ENCODE measurements at places on chromosomes 12 and 14.

- no peak for DNase-seq
Measured at GRCh38 chr12:52232203-52232673, 805 bp upstream of the KRT7 start.

GRCh38 chr12:115752913-115753726 is 524.4 kb downstream of the MED13L start:
- DNase-seq = peak; percentile 61

- no peak for DNase-seq
Measured at GRCh38 chr14:102930753-102931579, 8.5 kb downstream of the AMN start.

DNA sequence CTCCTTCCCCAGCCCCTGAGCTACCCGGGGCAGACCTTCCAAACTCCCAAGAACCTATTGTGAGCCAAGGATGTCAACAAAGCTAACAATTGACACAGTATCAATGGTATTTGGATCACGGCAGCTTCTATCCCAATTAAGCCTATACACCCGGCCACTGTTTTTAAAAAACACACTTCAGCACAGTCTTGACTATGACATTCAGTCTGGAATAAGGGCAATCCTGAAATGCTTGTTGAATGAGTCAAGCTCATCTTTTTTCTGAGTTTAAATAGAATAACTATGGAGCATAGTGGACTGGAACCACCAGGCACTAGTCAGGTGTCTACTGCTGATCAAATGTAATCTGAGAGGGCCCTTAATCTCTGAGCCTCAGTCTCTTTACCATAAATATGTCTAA is 5.7 kb downstream of the DENND5B start:
- no peak for DNase-seq

DNA sequence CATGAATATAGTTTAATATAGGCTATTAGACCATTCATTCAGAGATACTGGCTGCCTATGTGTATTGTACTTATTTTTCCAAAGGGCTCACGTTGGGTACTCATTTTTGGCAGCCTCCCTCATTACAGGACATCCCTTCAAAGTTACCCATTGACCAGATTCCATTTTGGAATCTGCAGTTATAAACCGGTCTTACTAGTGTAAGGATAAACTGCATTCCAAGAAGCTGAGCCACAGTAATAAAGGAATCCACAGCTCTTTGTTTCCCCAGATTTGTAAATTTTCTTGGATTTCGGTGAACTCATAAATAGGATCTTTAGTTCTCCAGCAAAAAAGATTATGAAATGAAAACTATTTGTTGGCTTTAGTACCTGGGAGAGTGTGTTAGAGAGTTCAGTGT is 18.9 kb upstream of the CFL2 start:
- no peak for DNase-seq

GRCh38 chr12:113090740-113091139 is 34.2 kb downstream of the DTX1 start:
- no peak for DNase-seq

DNA sequence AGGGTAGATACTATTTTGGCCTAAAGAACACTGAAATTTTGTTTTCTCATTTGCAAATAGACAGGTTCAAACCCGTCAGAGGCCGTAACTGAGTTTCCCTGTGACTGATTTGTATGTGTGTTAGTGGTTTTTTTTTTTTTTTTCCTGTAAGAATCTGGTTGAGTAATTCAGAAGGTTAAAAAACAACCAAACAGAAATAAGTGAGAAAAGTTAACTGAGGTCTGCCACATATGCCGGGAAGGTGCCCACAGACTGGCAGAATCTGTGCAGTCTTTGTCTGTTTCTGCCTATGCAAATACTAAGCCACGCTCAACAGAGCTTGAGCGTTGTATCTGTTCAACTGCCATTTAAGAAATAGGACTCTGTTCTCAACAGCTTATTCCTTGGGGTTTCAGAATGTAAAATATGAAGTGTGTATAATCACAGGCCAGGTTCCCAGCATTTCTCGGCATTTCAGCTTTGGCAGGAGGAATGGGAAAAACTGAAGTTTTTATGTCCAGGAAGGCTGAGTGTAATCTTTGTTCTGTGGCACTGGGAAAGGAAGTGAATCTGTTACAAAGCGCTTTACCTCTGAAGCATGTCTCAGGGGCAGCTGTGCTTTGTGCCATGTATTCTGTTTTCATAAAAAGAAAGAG is 181.9 kb downstream of the PRKCH start:
- DNase-seq = no peak

DNA sequence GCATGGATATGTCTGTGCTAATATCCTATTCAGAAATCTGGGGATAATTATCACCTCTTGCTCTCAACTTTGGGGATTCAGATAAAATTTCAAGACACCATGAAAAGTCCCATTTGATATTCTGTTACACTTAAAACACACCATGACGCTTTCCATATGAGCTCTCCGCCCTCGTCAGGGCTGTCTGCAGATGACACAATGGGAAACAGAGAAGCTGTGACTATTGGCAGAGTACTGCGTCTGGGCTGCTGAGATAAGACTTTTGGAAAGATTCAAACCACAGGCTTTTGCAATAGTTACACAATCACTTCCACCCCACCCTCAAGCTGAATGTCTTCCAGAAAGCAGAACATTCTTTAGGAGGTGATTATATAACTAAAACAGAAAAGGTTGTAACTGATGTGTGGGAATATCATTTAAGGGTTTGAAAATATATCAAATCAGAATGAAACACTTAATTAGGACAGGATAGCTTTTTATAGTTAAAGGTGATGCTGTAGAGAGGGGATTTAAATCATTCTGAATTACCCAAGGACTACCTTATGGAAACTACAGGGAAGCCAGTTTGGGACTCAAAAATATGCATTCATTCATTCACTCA is 75.3 kb upstream of the TMPO start:
- peak; percentile 91 for DNase-seq

DNA sequence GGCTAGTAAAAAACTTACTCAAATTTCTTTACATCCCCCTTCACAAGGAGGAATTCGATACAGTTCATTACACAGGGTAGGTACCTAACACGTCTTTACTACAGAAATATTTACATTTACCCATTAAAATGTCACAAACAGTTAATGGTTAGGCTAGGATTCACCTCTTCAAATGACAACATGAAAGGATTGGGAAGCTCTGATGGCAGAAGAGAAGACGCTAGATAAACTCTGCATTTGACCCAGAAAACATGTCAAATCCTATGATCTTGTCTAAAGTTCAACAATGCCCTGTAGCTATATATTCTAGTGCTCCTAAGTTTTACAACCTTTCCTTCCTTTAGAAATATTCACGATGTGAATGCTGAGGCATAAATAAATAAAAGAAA is 64.8 kb downstream of the DENND5B start:
- no peak for DNase-seq

DNA sequence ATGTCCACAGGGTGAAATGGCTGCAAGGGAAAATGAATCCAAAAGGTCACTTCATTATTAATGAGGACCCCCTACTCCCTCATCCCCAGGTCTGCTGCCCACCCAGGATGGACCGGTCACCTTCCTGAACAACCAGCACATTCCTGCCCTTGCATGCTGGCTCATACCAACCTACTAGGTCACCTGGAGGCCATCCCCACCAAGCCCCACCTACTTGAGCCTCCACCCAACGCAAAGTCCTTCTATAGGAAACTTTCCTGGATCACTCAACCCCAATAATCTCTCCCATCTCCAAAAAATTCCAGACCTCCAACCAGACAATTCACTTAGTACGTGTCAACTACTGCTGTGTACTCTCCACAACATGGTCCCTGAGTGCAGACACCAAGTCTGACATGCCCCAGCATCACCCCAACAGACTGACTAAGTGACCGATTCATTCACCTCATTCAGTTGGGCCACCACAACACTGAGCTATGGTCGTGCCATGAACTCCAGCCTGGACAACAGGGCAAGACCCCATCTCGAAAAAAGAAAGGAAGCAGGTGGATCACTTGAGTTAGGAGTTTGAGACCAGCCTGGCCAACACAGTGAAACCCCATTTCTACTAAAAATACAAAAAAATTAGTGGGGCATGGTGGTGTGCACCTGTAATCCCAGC is 18.1 kb downstream of the CLMN start:
- DNase-seq = no peak

- no peak for DNase-seq
Measured at GRCh38 chr12:92378682-92379479, 233.2 kb upstream of the BTG1 start.

GRCh38 chr14:34665785-34666435 is 36.0 kb upstream of the SNX6 start:
- no peak for DNase-seq

- DNase-seq = no peak
Measured at GRCh38 chr14:22070119-22070982, 396.7 kb upstream of the OR4E1 start.

DNA sequence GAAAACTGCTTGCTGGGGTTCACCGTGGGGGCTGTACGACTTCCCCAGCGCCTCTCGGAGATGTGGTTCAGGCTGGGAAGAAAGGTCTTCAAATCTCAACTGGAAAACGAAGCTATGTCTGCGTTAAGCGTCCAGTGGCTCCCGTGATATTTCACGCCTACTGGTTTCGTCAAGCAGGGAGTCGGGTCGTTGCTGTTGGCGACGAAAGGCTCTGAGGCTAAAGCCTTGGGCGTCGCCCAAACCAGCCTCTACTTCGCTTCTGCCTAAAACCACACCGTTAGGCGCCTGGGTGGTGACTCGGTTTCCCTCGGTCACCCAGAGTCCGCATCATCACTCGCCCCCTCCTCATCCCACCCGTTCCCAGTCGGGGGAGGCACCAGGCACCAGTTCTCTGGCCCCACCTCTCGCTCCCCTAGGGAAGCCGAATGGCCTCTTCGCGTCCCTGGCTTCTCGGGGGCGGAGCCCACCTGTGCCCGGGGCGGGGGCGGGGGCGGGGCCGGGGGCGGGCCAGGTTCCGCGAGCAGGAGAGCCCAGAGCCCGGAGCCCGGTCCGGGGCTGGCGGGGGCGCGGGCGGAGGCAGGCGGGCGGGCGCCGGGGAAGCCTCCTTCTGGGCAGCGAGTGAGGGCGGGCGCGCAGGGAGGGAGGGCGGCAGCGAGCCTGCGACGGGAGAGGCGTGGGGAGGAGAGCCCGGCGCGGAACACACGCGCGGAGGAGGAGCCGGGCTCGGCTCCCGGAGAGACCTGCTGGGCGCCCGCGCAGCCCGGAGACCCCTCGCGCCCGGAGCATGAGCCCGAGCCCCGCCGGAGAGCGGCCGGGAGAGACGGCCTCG is at the start of gene B4GALNT3:
Gene B4GALNT3, plus strand, starts transcription at position 510 of the 829 bp plus-strand sequence. CDS start 438 bp downstream, outside the sequence.
- DNase-seq = no peak

GRCh38 chr12:22828066-22828465 is 203.1 kb downstream of the ETNK1 start:
- no peak for DNase-seq

DNA sequence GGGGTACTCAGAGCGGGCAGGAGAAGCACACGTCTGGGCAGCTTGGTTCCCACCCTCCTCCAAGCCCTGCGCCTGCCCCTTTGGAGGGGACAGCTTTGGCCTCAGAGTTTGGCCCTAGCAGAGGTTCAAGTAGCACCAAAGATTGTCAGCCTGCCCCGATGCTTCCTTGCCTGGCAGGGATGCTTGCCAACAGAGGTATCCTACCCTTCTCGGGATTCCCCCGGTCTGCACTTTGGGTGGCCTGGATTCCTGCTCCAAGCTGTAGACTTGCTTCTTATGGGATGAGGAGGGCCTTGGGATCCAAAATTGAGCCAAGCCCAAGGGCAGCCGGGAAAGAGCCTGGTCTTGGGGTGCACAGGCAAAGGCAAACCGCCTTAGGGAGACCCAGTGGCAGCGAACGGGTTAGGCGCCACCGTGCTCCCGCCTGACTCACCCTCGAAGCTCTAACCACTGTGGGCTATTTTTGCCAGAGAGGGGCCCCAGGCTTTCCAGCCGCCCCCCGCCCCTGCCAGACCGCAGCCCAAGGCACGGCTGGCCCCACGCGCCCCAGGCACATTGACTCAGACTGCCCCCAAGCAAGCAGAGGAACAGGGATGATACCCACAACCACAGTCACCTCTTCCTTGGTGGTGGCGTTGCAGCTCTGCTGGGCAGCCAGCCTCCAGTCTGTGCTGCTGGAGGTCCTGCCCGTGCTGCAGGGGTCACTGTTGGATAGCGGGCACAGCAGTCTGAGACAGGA is 847 bp upstream of the WNT10B start:
- DNase-seq = no peak

DNA sequence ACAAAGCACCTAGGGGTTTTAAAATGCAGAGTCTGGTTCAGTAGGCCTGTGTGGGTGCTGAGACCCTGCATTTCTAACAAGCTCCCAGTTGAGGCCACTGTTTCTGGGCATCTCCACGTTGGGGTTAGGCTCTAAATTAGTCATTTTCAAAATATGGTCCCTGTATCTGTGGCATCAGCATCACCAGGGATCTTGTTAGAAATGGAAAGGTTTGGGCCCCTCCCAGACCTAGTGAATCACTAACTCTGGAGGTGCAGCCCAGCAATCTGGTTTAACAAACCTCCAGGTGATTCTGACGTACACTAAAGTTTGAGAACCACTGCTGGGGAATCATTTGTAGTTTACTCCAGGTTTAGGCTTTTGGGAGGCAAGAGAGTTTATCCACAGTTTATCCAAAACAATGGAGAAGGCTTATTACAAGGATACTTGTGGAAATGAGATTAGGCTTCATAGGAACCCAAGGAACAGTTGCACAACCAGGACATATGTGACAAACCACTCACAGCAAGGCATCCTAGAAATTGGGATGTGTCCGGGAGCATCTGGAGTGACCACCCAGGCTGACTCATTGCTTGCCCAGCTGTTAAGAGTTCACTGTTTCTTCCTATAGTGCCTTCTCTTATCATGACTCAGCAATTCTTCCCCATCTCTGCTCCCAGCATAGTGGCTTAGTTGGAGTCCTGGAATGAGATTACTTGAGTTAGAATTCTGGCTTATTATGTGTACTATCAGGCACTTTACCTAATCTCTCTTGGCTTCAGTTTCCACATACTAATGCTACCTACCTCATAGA is 71.6 kb upstream of the STXBP6 start:
- peak; percentile 77 for DNase-seq
